ENCODE measurements at places on chromosomes 16 and 17. TPM values are rescaled to one million over a fixed set of nuclear protein-coding genes. Genes with fewer than 3 reads are reported as not detected.

The PIGQ gene
- 20.9 TPM for total RNA-seq

The UBALD2 gene
- total RNA-seq, result 40.7 TPM

The SLC35G6 gene
- total RNA-seq, result not detected

The XAF1 gene
- total RNA-seq, result not detected

The OR1F1 gene
- total RNA-seq, result not detected

Measured in SJCRH30 (cell line).